ENCODE measurements at places on chromosomes 13 and 19.

DNA sequence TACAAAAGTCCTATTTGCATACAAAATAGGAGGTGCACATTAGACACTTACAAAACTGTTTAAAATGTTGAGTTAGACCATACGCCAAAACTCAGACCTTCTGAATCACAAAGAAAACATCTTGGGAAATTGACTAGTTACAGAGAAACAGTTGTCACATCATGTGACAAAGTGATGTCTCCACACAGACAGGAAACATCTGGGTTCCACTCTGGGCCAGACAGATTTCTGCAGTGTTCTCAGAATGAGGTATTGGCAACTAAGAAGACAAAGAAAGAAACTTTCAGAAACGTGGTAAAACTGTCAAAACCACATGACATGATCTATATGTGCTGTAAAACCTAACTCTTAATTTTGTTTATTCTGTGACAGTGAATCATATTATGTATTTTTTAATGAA lies 6.7 kb downstream of the ZNF793 start:
- no peak for DNase-seq

GRCh38 chr19:13060233-13060963 lies 42.3 kb downstream of the LYL1 start:
- DNase-seq, result no peak

- DNase-seq, result no peak
These were observed 62.8 kb downstream of the RGCC start for GRCh38 chr13:41520016-41520659.

- no peak for DNase-seq
These were observed 38.0 kb downstream of the FBN3 start for GRCh38 chr19:8111376-8111775.

DNA sequence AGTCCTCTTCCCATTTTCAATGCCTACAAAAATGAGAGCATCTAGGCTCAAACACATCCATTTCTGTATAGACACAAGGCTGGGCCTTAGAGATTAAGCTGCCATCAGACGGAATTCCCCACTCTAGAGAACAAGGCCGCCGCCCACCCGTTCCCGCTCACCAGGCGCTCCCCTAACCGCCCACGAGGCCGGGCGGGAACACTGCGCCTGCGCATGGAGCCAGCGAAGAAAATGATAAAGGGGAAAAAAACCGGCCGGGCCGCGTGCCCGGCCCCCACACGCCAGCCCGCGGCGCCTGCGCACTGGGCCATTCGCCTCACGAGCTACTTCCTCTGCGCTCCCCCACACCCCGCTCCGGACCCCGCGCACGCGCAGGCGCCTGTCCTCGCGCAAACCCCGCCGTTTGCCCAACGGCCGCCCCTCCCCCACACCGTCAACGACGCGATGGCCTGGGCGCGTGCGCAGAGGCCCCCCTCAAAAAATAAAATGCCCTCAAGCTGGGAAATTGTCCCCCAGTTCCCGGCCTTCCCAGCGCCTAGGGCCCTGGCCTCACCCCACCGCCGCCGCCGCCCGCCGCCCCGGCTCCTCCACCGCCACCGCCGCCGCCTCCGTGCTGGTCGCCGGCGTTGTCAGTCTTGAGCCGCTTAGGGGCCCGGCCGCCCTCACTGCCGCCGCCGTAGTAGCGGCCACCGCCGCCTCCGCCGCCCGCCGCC lies 483 bp downstream of the HNRNPL start:
- peak; percentile 82 for DNase-seq

- no peak for DNase-seq
These were observed 10.3 kb upstream of the FUT5 start for GRCh38 chr19:5880604-5881078.
